ENCODE measurements at places on chromosomes 6 and 20.
A peak's percentile ranks its signal among the peaks of the same experiment; 100 is the strongest.

GRCh38 chr6:151494936-151495320 is 1.1 kb downstream of the CCDC170 start:
- no peak for DNase-seq

GRCh38 chr6:50884364-50884763 is 65.7 kb downstream of the TFAP2B start:
- DNase-seq: no peak

DNA sequence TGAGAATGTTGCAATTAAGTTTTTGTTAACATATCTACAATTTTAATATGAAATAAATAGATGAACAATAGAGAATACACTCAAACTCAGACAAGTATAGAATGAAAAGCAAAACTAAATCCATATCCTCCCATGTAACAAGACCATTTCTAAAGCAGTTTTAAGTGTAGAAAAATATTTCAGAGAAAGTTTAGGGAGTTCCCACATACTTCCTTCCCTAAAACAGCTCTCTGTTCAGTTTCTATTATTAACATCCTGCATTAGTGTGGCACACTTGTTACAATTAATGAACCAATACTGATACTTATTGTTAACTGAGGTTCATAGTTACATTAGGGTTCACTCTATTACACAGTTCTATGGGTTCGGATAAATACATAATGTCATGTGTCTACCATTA is 38.4 kb downstream of the HLA-DRB5 start:
- no peak for DNase-seq

DNA sequence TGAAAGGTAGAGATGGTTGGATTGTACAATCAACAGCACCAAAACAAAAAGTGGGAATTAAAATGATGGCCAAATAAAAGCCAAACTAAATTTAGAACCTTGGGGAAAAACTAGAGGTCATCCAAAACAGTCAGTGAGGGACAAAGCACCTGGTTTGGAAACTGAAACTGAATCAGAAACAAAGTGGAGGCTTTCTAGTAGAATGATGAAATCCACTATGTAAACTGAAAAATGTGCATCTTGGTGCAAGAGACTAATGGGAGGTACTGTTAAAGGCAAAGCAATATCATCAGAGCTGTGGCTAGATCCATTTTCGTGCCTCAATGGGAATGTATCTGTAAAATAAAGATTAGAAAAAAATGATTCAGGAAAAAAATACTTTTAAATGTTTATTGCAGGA is 380.0 kb upstream of the GJE1 start:
- no peak for DNase-seq

GRCh38 chr6:7604506-7604905 is 14.5 kb downstream of the SNRNP48 start:
- DNase-seq: no peak

DNA sequence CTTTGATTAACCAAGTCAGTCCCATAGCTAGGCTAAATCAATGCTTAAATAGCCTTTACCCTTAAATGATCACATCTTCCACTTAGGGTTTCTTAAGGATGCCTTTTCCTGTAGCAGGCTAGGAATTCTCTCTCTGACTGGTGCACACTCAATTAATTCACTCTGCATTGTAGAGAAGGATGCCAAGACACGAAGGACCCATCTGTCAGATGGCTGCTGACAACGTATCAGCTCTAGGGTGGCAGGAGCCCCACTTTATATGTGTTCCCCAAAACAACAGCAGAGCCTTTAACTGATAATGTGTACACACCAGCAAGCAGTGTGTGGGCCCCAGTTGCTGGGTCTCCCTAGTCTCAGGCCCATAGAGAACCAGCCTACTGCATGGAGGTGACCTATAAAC is 13.3 kb downstream of the GNAS start:
- no peak for DNase-seq

DNA sequence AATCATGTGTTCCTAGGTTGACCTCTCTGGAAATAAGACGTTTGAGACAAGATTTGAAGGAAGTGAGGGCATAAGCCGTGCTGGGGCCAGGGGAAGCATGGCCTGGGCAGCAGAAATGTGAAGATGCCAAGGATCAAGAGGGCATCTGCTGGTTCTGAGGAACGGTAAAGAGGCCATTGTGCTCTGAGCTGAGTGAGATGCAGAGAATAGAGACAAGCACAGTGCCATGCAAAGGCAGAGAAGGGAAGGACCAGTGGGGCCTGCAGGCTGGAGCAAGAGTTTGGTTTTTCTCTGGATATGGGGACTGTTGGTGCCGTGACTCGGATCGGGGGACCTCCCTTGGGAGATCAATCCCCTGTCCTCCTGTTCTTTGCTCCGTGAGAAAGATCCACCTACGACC is 50.8 kb downstream of the SMPDL3A start:
- no peak for DNase-seq

GRCh38 chr6:143912671-143913070 is 48.4 kb downstream of the ZC2HC1B start:
- no peak for DNase-seq

DNA sequence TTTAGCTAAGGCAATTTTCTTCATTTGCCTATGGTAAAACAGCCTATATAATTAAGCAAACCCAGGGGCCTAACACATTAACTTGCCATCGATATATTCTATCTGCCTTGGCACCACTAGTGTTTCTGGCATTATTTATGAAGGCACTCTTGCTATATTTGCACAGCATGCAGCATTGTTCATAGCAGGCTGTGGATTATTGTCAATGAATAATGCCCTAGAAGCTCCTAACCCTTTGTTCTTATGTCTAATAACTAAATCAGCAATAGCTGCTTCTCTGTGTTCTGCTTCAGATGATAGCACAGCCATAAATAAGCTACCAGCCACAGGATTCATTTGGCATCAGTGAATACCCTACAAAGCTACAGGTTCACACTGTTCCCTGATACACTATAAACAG is 254.8 kb upstream of the STXBP5 start:
- DNase-seq: no peak

DNA sequence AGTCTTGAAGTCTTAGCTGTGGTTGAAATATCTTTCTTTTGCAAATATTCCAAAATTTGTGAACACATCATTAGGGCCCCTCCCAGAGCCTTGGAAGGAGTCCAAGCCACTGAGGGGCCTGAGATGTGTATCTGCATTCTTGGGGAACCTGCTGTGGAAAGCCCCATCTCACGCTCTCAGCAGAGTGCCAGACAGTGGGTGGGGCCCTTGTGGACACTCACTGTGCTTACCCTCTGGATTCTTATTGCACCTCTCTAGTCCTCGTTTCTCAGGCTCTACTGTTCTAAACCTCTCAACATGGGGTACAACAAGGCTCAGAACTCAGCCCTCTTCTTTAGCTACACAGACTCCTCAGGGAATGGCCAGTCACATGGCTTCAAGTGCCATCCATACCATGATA is 416.2 kb upstream of the CDH4 start:
- DNase-seq: no peak

DNA sequence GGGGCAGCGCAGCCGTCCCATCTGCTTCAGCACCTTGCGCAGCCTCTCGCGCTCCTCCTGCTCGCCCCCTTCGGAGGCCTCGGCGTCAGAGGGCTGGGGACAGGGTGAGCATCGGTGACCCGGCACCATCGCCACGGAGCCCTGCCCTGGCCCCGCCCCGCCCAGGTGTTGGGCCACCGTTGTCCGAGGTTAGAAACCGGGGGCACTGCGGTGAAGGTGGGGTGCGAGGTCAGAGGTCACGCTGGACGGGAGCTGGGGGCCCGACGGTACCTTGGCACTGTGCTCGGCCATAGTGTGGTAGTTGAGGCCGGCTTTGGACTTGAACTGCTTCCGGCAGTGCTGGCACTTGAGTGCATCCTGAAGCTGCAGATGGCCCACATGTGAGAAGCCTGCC is 6.4 kb downstream of the ZNF512B start:
- DNase-seq: no peak

DNA sequence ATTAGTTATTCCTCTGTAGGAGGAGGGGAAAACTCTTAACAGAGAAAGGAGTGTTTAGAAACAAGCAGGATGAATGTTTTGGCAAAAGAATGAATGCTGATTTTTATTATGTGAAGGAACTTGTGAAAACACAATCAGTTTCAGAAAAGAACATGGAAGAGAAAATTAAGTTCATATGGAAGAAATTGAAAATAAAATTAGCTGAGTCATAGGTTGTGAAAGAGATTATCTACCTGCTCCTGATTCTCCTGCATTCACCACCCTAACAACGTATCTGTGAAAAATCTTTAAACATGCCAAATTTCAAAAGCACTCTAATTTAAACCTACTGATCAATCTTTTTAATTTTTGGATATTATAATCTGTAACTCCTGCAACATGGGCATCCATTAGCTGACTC is 227.3 kb upstream of the RSPO3 start:
- no peak for DNase-seq

- DNase-seq: no peak
Observed at GRCh38 chr20:54642864-54643667, 167.7 kb downstream of the DOK5 start.

- no peak for DNase-seq
Observed at GRCh38 chr6:29619578-29620160, 13.3 kb downstream of the GABBR1 start.

DNA sequence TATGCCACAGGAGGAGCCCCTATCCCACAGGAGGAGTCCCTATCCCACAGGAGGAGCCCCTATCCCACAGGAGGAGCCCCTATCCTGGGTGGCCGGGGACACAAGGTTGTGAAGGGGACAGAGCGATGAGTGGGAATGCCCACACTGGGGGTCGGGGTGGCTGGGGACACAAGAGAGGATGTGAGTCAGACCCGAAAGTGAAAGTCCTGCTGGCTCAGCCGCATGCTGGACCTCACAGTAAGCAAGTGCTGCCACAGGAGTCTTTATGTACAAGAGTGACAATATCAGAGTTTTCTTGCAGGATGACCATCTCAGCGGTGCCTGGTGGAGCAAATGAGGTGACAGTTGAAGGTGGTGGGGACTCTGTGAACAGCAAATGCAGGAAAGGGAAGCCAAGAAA is 93.7 kb downstream of the PSMB1 start:
- no peak for DNase-seq

- no peak for DNase-seq
Observed at GRCh38 chr20:45016089-45016671, 49.9 kb downstream of the STK4 start.

GRCh38 chr20:419556-420165 is 11.6 kb downstream of the RBCK1 start:
- no peak for DNase-seq

DNA sequence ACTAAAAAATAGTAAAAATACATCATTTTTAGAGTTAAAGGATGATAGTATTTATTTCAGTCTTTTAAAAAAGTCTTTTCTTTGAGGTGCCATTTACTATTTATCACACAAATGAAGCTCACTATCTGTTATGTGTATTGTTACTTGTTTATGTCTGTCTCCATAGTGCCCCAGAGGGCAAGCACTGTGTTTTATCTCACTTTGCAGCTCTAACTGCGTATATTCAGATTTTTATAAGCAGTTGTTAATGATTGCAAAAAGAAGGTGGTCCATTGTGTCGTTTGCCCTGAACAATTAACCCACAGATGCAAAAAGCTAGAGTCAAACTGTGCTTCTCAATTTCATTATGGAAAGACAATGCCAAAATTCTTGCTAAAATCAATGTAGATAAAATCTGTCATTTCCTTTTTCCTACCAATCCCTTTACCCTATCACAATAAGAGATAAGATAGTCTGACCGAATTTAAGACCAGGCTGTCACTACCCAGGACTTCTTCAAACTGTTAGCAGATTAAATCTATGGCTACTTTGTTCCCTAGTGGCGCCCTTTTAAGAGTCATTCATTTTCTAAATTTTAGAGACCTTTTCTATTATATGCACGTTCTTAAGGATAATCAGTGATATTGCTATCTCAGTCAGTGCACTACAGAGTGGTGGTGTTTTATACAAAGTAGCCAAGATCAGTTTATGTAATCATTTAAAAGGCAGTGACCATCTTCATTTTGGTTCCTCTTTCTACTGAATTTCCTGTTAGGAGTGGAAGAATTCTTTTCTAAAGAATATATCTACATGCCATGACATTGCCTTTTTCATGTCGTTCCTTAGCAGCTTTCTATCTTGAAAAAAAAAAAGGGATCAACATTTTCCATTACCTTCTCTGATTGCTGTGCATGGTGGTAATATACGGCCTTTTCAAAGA is 133.1 kb upstream of the PRDM1 start:
- DNase-seq: no peak

GRCh38 chr20:48769069-48769983 is 58.5 kb downstream of the PREX1 start:
- DNase-seq: peak; percentile 89

DNA sequence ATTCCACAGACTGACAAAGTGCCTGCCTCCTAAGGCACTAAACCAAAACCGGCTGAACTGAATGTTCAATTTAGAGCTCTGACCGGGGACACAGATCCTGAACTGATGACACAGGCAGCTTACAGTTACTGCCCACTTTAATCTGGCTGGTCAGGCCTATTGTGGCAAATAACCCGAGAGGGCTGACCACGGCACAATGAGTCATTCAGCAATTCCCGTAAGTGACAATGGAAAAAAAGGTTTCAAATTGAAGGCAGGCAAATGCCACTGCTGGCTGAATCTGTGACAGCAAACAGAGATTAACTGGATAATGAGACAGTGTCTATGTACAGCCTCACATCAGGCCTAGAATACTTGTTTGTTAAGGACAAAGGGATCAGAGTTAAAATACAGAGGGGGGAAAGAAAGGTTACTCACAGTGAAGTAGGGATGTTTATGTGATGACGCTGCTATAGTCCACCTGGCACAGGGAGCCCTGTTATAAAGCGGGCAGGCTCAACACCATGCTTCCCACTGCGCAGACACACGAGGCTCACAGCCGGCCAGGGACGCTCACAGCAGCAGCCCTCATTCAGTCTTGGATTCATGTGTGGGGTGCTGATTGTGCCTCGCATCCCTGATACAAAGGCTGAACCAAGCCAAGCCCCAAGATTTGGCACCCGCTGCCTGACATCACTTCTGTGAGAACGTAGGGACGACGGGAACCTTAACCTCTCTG is 54.4 kb downstream of the RTN4IP1 start:
- DNase-seq: no peak

- no peak for DNase-seq
Observed at GRCh38 chr6:11423667-11424066, 113.9 kb upstream of the TMEM170B start.

DNA sequence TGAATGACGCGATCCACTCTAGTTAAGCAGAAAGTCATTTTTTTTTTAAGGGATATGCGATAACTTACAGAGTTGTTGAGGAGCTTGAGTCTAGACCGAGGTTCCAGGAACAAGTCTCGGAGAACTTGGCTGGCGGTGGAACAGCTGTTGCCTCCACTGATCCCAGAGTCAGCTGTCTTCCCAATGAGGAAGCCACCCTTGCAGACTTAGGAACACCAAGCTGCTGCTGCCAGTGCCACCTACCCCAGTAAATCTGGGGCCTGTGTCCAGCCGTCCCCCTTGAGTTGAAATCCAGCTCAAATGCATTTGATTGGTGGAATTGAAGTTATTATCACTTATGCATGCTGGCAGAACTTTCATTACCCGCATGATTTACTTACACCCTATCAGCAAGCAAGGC is 6.7 kb downstream of the PFDN4 start:
- DNase-seq: no peak

All from activated naive CD4-positive, alpha-beta T cell treated with anti-CD3 and anti-CD28 coated beads, Interleukin-2, amount 50 U/mL, for 16 hours (primary cell).